ENCODE measurements at places on chromosomes 1 and 21.

DNA sequence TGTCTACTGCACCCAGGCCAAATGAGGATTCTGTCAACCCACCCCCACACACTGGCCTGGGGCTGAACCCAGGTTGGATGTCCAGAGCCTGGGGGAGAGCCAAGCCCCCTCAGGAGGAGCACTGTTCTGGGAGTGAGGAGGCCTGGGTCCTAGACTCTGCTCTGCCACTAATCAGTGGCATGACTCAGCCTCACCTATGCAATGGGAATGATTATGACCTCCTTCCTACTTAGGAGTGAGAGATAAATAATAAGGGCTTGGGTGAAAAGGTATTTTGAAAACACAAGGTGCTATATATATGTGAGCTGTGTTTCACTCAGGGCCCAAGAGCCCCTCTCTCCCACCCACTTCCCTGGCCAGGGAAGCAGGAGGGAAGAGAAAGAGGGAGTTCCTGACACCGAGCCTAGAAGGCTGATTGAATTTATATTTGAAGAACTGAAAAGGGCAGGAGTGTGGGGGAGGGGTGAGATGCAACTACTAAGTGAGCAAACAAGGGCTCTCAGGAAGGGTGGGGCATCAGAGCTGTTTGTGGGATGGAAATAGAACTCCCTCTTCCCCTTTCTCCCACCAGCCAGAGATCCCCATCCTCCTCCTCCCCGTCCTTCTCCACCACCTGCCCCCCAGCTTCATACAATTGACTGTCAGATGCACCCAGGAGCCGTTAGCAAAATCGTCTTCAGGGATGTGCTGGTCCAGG, 8.2 kb downstream of the IGSF9 start:
- DNase-seq = no peak

GRCh38 chr1:245129319-245130240, 25.2 kb upstream of the KIF26B start:
- no peak for DNase-seq

DNA sequence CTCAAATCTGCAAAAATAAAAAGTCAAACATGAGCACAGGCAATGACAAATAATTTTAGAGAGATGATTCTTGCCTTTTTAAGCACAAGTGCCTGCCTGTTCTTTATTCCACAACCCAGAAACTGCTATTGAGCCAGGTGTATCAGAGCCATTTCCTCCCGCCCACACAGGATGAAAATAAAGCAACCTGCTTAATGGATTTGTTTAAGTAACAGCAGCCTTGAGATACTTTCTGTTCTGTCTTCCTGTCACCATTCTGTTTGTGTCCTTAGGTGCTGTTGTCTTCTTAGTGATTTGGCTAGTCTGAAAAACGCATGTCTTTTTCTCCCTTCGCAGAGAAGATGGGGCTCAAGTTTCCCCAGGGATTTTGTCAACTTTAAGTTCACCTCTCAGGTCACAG, 11.4 kb downstream of the RPE65 start:
- DNase-seq = no peak

DNA sequence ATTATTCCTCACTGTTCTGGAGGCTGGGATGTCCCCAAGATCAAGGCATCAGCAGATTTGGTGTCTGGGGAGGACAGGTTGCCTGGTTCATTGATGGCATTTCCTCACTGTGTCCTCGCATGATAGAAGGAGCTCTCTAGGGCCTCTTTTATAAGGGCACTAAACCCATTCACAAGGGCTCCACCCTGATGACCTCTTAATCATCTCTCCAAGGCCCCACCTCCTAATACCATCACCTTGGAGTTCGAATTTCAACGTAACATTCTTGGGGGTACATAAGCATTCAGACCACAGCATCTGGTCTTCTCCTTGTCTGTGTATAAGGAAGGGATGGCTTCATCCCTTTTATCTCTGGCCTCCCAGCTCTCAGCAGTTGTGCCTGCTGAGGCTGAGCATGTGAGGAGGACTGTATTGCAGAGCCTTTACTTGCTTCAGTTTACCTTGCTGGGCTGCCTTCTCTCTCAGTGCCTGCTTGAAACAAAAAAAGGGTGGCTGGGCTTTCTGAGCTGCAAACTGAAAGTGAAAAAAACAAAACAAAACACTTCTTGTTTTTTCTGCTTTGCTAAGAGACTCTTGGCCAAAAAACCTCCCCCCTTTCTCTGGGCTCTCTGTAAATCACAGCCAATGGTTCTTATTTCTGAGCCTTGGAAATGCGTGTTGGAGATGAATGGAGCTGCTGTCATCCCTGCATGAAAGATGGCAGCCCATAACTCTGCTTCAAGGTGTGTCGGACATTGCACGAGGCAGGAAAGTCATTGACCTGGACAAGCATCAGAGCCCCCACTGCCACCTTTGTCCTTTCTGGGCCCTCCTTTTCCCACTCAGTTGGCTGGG, 75.8 kb downstream of the RHOU start:
- DNase-seq = no peak

- DNase-seq = no peak
Observed at GRCh38 chr21:34670220-34670961, 1.6 kb downstream of the CLIC6 start.

DNA sequence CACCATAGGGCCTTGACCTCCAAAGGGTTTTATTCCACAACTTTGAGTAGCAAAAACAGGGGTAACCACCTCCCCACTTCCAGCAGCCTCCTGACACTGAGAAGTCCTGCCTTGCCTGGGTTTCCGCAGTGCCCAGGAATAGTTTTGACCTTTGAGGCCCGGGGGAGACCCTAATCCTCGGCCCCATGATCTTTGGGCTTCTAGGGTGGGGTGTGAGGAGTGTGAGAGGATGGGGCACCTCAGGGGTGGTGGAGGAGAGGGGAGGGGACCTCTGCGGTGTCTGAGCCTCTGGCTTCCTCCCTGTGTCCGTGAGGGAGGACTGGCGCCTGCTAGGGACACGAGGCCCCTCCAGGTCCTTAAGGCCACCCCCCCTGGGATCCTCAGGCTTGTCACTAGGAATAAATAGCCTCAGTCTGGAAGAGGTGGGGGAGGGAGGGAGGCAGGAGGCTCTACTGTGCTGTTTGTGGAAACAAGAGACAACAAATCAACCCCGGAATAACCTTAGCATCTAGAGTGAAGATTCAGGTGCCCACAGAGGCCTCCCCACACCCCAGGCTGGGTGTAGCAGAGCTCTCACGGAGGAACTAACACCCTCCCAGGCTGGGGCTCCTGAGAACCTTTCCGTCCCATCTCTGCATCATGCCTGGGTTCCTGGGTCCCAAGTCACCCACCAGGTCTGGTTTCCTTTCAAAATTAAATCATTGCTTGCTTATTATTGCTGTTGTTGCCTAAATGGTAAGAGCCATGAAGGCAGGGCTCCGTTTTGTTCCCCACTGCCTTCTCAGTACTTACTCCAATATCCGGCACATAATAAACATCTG, 904 bp upstream of the FHL3 start:
- no peak for DNase-seq

DNA sequence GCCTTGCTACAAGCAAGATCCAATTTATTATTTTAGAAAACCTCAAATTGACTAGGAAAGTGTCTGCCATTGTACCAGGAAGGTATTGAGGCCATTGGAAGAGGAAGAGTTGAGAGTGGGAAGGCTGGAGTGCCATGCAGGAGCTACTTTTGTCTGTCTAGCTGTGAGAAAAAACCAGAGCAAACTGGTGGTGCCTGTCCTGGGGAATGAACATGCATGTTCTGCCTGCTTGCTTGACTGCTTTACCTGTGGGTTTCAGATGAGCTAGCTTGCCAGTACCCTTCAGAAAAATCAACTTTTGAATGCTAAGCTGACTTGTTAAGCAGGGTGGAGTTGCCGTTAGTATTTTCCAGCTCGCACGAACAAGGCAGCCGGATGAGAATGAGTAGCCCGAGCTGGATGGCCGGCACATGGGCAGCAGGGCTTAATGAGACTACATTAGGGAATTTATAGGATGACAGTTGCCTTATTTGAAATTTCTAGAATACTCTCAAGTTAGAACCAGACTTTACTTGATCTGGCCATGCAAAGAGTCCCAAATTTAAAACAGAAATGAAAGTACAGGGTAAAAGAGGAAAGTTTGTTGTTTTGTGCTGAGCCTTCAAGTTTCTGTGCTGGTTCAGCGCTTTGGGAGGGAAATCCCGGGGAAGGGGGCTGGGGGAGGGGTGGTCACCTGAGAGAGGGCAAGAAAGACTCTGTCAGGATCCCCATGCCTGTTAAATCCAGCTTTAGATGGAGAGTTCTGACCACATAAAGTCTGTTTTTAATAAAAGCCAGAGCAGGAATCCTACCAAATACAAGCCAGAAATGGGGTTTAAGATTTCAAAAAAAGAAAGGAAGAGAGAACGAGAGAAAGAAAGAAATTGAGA, 29.6 kb upstream of the C1orf105 start:
- DNase-seq = no peak

- DNase-seq = no peak
Observed at GRCh38 chr1:84836145-84836544, 56.9 kb downstream of the LPAR3 start.

DNA sequence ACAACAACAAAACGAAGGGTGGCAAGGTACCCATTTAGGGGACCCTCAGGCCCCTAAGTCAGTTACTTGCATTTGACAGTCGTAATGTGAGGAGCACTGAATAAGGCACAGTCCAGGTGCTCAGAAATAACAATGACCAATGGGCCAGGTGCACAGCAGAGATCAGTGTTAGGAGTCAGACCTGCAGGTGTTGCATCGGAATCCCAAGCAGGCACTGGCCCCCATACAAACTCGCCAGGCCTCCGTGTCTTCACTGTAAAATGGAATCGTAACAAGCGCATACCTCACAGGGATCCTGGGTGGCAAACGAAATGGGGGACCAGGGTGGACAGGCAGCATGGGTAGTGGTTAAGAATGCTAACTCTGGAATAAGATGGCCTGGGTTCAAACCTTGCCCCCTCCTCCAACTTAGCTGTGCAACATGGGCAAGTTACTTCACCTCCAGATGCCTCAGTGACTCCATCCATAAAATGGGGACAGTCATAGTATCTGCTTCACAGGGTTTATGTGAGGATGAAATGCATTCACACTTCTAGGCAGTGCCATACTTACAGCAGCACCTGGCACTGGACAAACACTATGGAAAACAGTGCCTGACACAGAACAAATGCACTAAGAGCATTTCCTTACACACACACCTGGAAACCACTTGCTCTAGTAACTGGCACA, 20.2 kb downstream of the RCAN1 start:
- no peak for DNase-seq

- no peak for DNase-seq
Observed at GRCh38 chr1:229370601-229371021, 27.8 kb upstream of the CCSAP start.

DNA sequence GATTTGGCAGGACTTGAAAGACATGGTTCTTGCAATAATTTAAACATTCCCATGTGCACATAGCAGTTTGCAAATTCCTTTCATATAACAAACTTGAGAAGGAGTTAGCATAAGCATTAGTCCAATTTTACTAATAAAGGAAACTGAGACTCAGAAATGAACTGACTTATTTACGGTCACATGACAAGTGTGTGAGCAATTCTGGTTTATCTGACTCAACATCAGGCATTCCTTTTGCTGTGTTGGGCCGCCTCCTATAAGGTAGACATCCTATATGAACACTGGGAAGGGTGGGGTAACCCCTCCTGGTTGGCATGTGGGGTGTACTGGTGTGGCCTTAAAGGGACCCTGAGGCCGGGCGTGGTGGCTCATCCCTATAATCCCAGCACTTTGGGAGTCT, 8.5 kb upstream of the CPT2 start:
- DNase-seq = no peak

DNA sequence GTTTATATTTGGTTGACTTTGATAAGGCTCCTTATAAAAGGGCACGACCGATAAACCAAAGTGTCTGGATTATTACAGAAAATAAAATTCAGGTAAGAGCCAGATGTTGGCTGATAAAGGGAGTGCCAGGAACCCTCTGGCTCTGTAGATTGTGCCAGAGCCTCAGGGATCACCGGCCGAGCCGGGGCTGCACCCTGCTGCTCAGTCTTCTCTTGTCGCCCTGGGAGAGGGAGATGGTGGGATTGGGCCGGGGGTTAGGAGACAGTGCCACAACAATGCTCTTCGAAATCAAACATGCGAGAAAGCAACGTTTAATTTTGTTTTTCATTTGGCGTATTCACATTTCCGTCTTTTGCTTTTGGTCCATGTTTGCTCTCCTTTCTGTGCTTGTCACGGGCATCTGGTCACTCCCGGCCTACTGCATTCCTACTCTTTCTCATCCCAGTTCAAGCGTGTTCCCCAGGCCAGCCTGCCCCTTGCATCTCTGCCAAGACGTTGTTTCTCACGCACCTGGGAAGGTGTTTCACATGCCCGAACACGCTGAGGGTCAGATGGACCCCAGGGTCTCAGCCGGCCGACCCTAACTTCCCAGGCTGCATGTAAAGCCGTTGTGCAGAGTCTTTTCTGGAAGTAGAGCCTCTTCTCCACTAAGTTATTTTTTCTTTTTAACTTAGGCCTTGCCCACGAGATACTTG, 18.8 kb upstream of the C2CD2 start:
- no peak for DNase-seq
